ENCODE measurements at places on chromosomes 5 and 9.

GRCh38 chr9:101486693-101487442, 46.8 kb upstream of the RNF20 start:
- no peak for DNase-seq

DNA sequence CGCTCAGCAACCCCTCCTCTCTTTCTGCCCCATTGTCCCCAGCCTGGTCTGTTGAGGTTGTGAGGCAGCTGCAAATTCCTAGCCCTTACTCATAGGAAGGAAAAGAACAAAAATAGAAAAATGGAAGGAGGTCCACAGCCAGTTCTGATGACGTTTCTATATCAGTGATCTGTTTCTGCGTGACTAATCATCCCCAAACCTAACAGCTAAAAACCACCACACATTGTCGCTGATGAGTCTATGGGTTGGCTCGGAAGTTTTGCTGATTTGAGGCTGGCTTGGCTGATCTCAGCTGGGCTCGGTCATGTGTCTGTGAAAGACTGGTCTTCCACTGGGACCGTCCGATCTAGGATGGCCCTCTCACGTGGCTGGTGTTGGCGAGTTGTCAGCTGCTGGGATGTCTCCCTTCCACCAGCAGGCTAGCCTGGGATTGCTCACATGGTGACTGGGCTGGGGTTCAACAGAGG, 200.6 kb upstream of the ZNF618 start:
- DNase-seq, result no peak

DNA sequence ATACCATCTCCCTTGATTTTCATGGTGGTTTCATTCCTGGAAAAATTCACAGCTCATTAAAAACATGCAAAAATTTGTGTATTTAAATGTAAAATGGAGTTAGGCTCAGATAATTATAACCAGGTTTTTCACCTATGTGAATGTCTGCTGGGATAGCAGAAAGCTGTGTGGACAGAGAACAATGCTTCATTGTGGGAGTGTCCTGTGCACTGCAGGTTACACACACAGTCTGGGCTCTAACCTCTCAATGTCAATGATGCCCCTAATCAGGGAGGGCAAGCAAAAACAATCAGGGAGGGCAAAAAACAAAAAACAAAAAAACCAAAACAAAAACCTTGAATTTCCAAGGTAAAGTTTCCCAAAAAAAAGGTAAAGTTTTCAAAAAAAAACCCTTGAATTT, 158.9 kb upstream of the KLF9 start:
- DNase-seq, result no peak

DNA sequence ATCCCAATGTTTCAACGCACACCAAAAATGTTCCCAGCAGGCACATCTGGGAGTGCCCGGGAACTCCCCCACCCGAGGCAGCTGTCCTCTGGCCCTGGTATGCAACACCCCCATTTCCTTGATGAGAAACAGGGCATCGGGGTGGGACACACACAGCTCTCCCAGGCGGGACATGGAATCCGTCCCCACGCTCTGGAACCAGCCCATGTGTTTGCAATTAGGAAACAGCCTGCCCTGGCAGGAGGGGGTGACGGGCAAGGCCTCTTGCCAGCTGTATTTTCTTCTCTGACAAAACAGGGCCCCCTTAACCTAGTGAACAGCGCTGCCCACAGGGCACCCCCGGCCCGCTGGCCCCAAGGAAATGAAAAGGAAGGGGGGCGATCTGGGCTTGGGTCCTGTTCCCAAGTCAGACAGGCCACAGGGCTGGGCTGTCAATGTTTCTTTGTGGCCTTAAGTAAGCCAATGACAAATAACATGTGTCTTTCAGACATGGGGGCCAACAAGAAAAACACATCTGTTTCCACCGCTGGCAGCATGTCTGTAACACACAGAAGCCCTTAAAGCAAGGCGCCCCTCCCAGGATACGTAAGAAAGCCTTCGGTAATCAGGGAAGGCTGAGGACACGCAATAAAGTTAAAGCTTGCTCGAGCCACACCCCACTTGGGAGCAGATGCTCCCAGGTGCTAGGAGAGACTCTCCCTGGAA, 125.3 kb downstream of the ROR2 start:
- no peak for DNase-seq

- no peak for DNase-seq
These were observed 13.8 kb upstream of the CTSL start for GRCh38 chr9:87711857-87712800.

- DNase-seq, result no peak
These were observed 148.2 kb upstream of the PLPPR1 start for GRCh38 chr9:100880284-100880683.

All from T-helper 2 cell (primary cell).